ENCODE measurements at places on chromosomes 12 and 14. TPM values are rescaled to one million over a fixed set of nuclear protein-coding genes. Genes with fewer than 3 reads are reported as not detected.

GRCh38 chr14:71714225-71714624 lies 218.0 kb upstream of the RGS6 start:
- no peak for DNase-seq

DNA sequence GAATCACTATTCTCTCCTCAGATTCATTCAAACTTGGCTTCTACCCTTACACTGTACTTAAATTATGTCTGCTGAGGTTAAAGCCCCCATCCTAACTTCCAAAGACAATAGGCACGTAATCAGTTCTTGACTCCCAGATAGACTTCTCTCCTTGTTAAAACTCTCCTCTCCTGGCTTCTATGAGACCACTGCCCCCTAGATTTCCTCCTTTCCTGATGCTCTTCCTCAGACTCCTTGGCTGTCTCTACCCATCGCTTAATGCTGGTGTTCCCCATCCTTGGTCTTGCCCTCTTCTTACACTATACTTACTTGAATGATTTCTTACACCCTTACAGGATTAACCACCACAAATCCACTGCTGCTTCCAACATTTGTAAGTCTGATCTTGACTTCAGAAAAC lies 32.8 kb downstream of the TC2N start:
- DNase-seq, result no peak

DNA sequence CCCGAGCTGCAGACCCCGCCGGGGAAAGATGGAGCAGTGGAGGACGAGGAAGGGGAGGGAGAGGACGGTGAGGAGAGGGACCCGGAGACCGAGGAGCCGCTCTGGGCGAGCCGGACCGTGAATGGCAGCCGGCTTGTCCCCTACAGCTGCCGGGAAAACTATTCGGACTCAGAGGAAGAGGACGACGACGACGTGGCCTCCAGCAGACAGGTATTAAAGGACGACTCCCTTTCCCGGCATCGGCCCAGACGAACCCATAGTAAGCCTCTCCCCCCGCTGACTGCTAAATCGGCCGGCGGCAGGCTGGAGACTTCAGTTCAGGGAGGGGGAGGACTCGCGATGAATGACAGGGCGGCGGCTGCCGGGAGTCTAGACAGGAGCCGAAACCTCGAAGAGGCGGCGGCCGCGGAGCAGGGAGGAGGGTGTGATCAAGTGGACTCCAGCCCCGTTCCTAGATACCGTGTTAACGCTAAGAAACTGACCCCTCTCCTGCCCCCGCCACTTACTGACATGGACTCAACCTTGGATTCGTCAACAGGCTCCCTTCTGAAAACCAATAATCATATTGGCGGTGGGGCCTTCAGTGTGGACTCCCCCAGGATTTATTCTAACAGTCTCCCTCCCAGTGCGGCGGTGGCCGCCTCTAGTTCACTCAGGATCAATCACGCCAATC lies 962 bp downstream of the LEMD3 start:
- peak; percentile 63 for DNase-seq

GPR162 gene
- not detected for total RNA-seq

AQP6 gene
- not detected for total RNA-seq
